CD4-positive, alpha-beta T cell (primary cell): ENCODE measurements at places on chromosomes 1 and 21.

GRCh38 chr1:47477595-47478080 lies 39.8 kb downstream of the FOXD2 start:
- DNase-seq = no peak

DNA sequence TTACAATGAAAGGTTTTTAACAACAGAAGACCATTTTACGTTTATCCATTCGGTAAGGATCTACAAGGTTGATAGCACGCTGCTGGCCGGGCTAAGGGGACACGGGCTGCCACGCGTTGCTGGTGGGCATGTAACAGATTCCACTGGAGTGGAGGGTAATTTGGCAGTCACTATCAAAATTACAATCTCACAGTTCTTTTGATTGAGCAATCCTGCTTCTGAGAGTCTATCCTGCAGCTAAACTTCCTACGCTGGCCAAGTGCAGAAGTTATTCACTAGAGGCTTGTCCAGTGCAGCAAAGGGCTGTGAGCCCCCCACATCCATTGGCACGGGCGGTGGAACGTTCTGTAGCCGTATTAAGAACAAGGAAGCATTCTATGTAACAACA lies 61.8 kb downstream of the DISP3 start:
- no peak for DNase-seq

DNA sequence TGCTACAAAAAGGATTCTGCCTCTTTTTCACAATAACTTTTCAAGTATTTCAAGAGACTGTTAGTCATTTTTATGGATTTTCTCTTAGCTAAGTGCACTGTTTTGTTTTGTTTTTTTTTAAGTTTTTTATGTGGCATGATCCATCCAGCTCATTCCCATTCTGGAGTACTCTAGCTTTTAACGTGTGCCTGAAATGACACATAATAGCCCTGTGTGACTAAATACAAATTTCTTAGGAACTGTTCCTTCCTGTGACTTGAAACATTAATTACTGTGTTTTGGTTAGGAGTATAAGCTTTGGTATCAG lies 143.9 kb downstream of the HS2ST1 start:
- DNase-seq = no peak

- no peak for DNase-seq
Measured at GRCh38 chr1:67860776-67861175, 27.5 kb upstream of the GNG12 start.

- DNase-seq = no peak
Measured at GRCh38 chr1:204382714-204383083, 23.0 kb upstream of the PLEKHA6 start.

DNA sequence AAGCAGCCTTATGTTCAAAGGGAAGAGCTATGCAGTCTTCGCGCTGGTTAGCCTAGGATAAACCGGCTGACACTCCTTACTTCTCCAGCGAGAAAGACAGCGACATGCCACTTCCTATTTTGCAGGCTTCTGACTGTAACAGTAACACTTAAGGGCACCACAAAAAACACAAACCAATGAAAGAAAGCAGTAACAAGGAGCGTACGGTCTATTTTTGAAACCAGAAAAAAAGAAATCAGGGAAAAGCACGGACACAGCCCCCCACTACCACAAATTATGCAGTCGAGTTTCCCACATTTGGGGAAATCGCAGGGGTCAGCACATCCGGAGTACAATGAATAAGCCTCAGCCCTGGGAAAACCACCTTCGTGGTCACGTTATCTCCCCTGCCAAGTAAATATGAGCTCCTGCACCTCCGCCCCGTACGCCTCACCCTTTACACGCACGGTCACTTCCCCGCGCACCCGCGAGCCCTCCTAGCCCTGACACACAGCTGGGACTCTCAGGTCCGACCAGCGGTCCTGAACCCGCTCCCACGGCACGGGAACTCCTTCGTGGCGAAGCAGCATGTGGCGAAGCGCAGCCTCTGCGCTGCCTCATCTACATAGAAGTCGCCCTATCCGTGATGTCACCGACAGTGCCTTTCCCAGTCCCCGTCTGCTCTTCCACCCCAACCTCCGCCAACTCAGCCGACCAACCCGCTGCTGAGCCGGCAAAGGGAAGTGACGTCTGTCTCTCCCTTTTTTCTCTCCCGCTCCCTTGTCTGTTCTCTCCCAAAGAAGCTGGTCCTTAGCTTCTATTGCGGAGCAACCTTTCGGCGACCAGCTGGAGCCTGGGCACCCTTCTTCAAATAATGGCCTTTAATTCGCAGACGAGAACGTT lies 40.9 kb upstream of the PPIAL4F start:
- DNase-seq = peak; percentile 89

GRCh38 chr1:224300346-224300745 lies 29.6 kb downstream of the NVL start:
- no peak for DNase-seq

DNA sequence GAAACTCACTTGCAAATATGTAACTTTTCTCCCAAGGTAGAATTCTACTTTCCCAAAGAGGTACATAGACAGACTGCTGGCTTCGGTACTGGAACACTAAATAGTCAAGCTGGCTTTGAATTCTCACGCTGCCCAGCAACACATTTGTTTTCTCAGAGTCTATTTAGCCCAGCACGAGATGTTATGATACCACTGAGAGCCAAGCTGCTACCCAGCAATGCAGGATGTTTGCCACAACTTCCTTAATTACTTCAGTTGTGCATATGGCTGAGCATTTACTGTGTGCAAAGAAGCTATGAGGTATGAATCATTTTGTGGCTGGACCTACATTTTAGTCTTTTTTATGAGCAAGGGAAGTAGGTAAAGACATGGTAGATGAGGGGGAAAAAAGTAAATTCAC lies 793.2 kb downstream of the PLA2G4A start:
- no peak for DNase-seq

DNA sequence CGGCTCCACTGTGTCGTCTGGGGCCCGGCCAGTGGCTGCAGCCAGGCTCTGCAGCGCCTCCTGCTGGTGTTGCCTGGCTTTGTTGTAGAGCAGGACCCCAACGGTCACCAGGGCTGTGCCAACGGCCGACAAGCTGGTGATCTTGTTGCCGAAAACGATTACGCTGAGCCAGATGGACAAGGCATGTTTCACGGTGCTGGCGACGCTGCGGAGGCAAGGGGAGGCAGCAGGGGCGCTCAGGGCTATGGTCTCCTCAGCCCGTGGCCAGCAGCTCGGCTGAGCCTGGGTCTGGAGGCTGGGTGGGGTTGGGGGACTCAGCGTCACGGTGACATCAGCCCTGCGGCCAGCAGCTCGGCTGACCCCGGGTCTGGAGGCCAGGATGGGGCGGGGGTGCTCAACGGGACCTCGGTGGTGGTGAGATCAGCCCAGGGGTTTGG lies 7.0 kb upstream of the CDK11B start:
- DNase-seq = peak; percentile 29

GRCh38 chr1:8649027-8649426 lies 168.4 kb downstream of the RERE start:
- DNase-seq = no peak

GRCh38 chr1:78607334-78607927 lies 12.8 kb upstream of the IFI44L start:
- DNase-seq = no peak

DNA sequence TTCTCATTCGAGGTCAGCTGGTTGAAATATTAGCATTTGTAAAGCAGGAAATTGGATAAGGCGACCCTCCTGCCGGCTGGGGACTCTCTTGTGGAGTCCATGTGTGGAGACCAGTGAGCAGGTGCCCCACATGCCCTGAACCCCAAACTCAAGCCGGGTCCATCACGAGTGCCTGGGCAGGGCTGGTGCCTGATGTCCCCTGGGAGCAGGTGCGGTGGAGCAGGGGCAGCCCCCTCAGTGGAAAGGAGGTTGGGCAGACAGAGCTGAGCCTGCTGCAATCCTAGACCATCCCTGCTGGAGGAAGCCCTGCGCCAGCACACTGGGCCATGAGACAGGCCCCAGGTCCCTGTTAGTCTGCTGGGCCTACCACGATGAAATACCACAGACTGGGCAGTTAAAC lies 395.6 kb downstream of the NPHP4 start:
- DNase-seq = no peak

DNA sequence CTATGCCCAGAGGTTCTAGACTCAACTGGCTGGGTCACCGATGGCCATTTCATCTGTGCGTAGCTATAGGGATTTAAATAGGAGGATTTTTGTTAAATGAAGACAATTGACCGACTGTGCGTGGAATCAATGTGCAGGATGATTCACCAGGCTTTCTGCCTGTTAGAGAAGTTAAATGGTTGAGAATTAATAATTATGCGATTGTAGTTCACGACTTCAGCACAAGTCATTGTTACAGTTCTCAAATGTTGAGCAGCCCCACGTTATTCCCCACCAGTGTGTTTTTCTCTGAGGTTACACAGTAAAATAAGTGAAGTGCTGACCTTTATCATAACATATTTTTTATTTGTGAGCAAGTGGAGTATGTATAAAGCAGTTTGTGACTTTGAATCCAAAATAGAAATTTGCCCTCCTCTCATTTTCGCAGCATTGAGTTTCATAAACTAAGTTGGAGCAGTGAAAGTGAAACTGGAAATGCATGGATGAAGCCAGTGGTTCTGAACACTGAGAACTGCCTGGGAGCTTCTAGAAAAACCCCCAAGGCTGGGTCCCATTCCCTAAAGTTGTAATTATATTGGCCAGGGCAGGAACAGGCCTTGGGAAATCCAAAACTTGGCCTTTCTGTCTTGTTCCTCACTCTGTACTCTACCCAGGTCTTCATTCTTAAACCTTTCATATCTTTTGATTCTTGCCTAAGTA lies 102.6 kb downstream of the GALNT2 start:
- DNase-seq = no peak

DNA sequence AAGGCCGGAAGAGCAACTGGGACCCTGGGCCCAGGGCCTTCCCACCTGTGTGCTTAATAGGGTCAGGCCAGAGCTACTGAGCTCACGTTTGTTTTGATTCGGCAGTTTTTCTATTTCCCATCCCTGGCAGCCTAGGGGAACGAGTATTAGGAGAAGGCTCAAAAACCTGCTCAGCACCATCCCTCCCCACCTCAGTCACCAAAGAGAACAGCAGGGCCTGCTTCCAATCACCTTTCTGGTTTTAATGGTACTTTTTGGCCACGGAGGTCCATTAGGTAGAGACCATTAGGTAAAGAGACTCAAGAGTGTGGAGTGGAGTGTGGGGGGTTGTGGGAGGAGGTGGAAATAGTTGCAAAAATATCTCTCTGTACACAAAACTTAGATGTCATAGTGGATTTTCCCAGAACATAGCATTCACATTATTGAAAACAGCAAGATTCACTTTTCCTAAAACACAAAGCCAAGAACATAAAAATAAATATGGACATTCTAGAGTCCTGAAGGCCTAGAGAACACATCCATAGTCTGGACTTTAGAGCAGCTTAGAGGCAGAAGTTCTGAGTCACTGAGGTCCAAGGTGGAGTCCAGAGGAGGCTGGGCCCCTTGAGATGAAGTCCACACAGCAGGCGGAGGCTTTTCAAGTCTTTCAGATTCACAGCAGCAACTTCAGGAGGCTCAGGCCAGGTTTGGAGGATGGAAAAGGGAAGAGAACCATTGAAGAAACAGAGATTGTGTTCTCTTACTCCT lies 19.5 kb downstream of the NUAK2 start:
- DNase-seq = no peak

DNA sequence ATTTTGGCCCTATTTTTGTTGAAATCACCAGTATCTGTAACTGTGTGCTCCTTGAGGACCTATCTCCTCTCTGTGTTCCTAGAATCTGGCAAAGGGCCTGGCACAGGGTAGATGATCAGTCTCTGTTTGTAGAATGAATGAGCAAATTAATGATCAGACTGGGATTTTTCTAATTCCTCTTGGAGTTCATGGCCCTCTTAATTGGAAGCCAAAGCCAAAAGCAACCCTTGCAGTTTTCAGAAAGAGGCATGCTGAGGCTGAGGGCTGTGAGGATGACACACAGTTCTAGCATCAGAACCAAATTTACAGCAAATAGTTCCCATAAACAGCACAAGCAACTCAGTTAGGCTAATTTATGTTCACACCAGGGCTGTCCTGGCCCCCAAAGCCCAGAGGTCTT lies 111.1 kb upstream of the BEND5 start:
- DNase-seq = no peak

GRCh38 chr1:204282761-204283221 lies 69.0 kb upstream of the GOLT1A start:
- no peak for DNase-seq

GRCh38 chr1:181178241-181178879 lies 89.9 kb downstream of the IER5 start:
- no peak for DNase-seq

DNA sequence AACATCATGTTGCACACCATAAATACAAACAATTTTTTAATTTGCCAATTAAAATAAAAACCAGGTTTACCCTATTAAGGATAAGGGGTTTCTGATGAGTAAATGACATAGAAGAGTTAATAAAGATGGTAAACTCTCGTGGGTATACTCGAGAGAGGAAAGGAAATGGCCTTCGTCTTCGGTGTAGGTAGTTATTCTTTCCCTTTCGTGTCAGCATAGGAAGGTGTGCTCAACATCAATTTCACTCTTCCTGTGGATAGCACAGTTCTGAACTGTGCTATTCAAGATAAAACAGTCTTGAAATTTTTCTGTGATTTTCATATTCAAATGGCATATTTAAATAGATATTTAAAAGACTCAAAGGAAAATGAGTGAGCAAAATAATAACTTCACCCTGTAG lies 98.2 kb downstream of the RGL1 start:
- DNase-seq = no peak

- DNase-seq = no peak
Measured at GRCh38 chr1:115793162-115793561, 24.6 kb upstream of the CASQ2 start.
